ENCODE measurements at places on chromosomes 4 and X.

GRCh38 chr4:159206427-159206871 lies 103.6 kb downstream of the RAPGEF2 start:
- no peak for DNase-seq

DNA sequence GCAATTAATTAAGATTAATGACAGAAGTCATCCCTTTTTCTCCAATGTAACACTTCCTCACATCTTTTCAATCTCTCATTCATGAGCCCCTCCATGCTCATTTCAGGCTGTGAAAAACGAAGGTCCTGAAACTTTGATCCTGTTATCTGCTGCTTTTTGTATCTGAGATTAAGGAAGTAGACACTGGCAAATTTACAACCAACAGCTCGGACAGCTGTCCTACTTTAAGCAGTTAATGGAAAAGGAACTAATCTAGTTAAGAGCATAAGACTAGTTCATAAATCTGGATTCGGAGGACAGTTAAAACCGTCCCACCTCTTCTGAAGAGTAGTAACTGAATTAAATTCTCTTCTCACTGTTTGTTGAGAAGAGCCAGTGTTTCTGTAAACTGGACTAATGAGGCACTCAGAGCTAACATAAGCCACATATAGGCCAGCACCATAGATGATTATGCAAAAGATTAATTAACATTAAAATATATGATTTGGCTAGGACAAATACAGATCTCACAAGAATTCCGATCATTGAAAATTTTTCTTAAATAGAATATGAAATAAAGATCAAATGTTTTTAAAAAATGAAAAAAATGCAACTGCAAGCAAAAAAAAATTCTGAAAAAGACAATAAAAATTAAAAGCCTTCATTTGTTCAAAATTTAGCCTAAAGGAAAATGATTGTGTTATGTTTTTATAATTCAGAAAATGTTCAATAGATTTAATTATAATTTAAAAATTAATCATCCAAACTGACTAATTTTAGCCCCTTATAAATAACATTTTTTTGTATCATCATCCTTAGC lies 114.4 kb downstream of the ANTXR2 start:
- no peak for DNase-seq

GRCh38 chr4:88975958-88976774 lies 80.8 kb downstream of the FAM13A start:
- DNase-seq = no peak

GRCh38 chr4:139337612-139338011 lies 35.3 kb upstream of the NDUFC1 start:
- DNase-seq = no peak

DNA sequence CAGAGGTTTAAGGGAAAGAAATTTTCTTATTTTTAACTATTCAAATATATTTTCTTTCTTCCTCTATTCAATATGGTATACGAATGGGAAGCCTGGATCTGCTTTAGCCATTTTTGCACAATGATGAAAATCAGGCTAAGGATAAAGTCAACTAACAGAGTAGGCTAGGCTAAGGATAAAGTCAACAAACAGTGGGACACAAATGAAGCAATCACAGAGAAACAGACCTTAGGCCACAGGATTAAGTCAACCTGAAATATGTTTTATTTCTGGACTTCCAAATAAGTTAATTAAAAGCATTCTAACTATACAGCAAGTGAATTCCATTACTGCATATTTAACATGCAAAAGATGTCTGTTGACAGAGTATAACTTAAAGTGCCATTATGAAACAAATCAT lies 17.0 kb downstream of the DYNLT3 start:
- DNase-seq = no peak

GRCh38 chrX:73817393-73818199 lies 254.6 kb downstream of the CHIC1 start:
- no peak for DNase-seq

DNA sequence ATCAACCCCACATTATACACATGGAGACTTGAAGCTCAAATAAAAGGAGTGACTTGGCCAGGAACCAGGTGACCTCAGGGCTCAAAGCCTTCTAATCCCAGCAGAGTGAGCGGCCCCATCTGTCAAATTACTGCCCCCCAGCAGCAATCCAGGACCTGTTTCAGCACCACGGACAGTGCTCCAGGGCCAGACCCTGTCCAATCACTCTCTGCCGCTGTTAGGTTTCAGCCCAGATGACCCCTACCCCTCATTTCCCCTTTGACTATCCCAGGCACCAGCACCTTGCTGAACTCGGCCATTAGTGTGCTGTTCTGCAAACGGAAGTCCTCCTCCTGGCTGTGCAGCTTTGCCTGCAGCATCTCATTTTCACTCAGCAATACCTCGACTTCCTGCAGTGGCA lies 5.1 kb downstream of the GRIPAP1 start:
- no peak for DNase-seq

- DNase-seq = no peak
Measured at GRCh38 chr4:154854362-154854761, 73.3 kb downstream of the RBM46 start.

GRCh38 chr4:147303174-147303872 lies 177.6 kb upstream of the EDNRA start:
- DNase-seq = no peak

GRCh38 chr4:26821677-26822503 lies 38.8 kb upstream of the STIM2 start:
- DNase-seq = no peak
